Sigmoid colon (tissue), 7 donors: ENCODE measurements at places on chromosomes 5 and 9. TPM values are rescaled to one million over a fixed set of nuclear protein-coding genes. Genes with fewer than 3 reads are reported as not detected.

MORN5 gene
- 26.5 TPM for total RNA-seq

PRSS3 gene
- total RNA-seq: not detected

NR2F1-AS1 gene
- total RNA-seq: 8.9 TPM

RAD17 gene
- 19.5 TPM for total RNA-seq

ZBTB34 gene
- 11.4 TPM for total RNA-seq

PCDHB9 gene
- total RNA-seq: 5.8 TPM

TICAM2 gene
- 3.6 TPM for total RNA-seq

FOXD1 gene
- not detected for total RNA-seq

OTP gene
- not detected for total RNA-seq

KIF4B gene
- total RNA-seq: 0.16 TPM

BTNL3 gene
- not detected for total RNA-seq

HK3 gene
- 12.8 TPM for total RNA-seq

PCDHGA8 gene
- 4.4 TPM for total RNA-seq

SPATA31A3 gene
- not detected for total RNA-seq

EHMT1 gene
- total RNA-seq: 60.4 TPM

SERF1A gene
- 17.5 TPM for total RNA-seq

SLC4A9 gene
- total RNA-seq: not detected

SV2C gene
- total RNA-seq: 0.71 TPM

IFNB1 gene
- not detected for total RNA-seq

PCDHA1 gene
- total RNA-seq: not detected

PKD2L2 gene
- 0.36 TPM for total RNA-seq
